Left ventricle myocardium inferior (tissue), 1 donor: ENCODE measurements at places on chromosomes 12 and 14. TPM values are rescaled to one million over a fixed set of nuclear protein-coding genes. Genes with fewer than 3 reads are reported as not detected.

DNA sequence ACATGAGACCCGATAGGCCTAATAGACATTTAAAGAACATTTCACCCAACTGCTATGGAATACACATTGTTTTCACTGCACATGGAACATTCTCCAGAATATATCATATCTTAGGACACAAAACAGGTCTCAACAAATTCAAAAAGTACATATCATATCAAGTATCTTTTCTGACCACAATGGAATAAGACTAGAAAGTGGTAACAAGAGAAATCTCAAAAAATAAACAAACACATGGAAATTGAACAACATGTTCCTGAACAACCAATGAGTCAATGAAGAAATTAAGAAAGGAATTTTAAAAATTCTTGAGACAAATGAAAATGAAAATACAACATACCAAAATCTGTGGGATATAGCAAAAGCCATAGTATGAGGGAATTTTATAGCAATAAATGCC lies 208.1 kb downstream of the PTPRO start:
- DNase-seq: no peak

GRCh38 chr14:34957771-34958286 lies 25.0 kb upstream of the SRP54 start:
- no peak for DNase-seq

DNA sequence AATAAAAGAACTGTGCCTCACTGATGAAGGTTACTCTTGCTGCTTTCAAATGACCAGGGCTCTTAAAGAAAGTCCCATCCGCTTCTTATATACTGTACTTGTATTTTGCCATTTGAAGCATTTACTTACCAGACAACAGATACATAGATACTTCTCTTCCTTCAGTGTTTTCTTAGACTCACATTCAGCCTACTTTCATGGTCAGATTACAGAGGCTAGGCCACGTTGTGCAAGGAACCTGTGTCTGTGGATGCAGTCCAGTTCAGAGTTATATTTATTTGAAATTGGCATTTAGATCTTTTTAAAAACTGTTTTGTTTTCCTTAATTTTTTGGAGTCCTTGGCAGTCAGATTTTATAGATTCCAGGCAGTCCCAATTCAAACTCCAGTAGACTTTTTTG lies 6.2 kb downstream of the CHURC1 start:
- DNase-seq: no peak

DNA sequence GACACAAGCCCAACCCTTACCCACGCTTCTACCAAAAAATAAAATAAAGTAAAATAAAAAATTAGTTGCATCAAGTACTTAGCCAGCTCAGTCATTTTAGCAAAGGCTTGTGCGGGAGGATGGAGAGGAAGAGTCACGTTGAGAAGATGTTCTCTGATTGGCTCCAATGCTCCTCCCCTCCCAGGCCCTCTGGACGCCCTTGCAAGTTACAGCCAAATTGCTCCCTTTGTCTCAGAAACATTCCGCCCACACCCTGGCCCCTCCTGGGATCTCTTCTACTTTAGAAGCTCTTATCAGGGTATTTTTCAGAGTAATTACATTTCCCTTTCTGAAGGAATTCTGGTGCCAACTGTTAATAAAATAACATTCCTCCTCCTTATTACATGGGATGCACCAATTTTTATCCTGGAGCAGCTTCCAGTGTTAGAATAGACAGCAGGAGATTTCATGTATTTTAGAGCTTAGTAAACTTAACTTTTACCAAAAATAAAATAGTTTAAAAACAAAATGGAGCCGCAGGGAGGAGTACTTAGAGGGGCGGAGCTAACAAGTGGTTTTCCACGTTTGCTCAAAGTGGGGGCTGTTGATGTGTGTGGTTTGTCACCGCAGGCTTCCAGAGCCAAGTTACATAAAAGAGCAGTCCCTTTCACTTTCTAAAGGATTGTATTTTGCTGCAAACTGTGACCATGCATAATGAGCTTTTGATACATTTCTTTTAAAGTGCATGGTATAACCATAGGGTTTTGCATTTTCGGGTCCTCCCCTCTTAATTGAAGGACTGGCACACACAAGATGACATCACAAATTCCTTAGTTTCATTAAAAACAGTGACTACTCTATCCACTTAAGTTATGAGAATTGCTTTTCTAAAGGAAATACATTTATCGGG lies 71.7 kb upstream of the RAP1B start:
- DNase-seq: peak; percentile 79

DNA sequence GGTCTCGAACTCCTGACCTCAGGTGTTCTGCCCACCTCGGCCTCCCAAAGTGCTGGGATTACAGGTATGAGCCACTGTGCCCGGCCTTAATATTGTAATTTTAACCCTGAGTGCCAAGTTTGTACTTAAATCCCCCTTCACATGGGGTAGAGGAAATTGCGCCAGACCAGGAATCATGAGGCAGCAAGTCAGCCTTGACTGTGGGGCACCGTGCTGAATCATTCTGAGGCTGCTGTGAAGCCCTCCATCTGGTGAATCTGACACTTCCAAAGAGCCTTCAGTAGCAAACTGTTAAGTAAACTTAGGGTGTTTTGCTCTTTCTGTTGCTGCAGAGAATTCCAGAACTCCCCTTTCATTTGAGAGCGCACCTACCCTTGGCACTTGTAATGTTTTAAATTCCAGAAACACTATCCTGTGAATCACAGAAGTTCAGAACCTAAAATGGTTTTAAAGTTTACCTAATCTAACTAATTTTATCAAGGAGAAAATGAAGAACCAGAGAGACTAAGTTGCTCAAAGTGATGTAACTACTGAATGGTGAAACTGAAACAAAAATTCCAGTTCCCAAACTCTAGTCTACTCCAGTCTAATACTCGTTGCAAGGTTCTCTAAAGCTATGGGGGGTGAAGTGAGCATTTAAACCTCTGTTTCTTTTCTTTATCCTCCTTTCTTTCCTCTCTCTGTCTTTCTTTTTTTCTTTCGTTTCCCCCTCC lies 7.5 kb downstream of the HEBP1 start:
- DNase-seq: no peak

GRCh38 chr14:24875991-24876878 lies 173.7 kb downstream of the STXBP6 start:
- DNase-seq: no peak

DNA sequence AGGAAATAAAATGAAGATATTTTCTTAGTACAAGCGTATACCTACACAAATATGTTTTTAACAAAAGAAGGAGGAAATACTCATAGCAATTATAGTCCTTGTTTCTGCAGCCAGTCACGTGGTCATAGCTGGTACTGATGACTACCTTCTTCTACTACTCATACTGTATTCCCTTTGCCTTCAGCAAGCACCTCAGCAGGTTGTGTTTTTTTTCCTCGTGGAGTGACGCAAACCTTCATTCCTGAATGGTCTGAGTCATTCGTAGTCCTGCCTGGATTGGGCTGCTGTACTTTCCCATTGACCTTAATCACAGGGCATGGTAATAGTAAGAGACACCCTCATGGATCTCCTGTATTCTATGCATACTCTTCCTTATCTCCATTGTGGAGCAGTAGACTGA lies 25.7 kb upstream of the SLC16A7 start:
- no peak for DNase-seq

- no peak for DNase-seq
These were observed 10.6 kb downstream of the CEP128 start for GRCh38 chr14:80930836-80931389.

DNA sequence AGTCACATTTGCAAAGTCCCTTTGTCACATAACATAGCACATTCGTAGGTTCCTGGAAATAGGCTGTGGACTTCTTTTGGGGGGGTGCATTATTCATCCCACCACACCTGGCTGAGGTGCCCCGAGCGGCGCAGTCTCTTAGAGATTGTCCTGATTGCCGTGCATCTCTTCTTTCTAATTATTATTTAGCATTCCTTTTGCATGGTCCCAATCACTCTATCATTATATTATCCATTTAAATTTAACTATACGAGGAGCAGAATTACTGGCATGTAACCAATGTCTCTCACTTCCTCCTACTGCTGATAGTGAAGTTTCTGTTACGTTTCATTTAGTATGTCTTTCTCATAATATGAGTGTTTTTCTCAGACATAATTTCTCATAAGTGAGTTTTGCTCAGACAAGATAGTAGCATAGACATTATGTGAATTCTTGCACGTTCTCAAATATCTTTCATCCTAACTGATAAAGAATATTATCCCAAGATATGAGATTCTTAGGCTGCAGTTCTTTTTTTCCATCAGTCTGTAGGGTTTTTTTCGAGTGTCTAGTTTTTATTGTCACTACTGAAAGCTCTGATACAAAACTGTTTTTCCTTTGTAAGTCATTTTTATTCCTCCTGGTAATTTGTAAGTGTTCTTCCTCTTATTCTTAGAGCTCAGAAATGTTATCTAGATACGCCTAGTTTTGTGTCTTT lies 444.3 kb downstream of the NELL2 start:
- no peak for DNase-seq

GRCh38 chr14:48536318-48536717 lies 860.9 kb upstream of the MDGA2 start:
- no peak for DNase-seq

DNA sequence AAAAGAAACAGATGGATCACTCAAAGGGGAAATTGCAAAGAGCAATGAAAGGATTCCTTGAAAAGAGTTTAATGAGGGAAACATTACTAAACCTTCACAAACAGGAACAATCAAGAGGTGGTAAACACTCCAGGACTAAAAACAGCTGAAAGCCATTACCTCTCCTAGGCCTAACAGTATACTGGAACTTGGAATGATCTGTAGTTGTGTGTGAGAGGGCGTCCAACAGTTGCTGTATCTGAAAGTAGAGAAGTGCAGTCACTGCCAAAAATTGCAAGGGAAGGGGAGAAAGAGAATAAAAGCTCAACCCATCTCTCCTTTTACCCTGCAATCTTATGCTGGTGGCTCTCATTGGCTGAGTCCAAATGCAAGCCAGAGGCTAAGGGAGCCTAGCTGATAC lies 17.0 kb upstream of the MIS18BP1 start:
- DNase-seq: no peak

DNA sequence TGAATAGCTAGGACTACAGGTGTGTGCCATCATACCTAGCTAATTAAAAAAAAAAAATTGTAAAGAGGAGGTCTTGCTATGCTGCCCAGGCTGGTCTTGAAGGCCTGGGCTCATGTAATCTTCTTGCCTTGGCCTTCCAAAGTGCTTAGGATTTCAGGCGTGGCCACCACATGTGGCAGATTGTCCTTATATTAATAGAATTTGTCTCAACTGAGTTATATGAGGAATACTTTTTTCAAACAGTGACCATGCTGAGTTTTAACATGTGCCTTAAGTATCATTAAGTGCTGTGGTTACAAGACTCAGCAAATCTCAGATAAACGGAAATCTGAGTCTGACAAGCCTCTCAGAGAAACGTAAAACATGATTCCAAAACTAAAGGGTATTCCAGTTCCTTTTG lies 83.2 kb upstream of the FERMT2 start:
- DNase-seq: no peak

DNA sequence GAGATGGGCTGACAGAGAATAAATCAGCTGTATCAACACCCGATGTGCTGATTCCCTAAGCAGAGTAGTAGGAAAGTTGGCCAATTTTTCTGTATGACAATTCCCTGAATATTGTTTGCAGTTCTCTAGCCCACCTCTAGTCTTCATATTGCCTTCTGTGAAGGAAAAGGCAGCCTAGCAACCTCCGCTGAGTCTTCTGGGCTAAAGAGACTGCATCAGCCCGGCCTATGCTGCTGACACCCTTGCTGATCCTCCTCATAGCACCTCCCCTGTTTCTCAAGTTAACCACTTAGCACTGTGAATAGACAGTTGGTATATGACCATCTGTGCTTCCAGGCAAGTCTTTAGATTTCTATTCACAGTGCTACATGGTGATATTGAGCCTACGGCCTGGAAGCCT lies 161.1 kb upstream of the EGLN3 start:
- DNase-seq: no peak

- no peak for DNase-seq
These were observed 8.5 kb upstream of the BICD1 start for GRCh38 chr12:32098112-32098511.

ZNF384 gene
- 26.5 TPM for total RNA-seq

GPRC5A gene
- total RNA-seq: 0.77 TPM

CCDC91 gene
- 46.4 TPM for total RNA-seq

GRIP1 gene
- 0.47 TPM for total RNA-seq

SERPINA12 gene
- not detected for total RNA-seq

CMA1 gene
- 0.66 TPM for total RNA-seq

PPM1H gene
- total RNA-seq: 6.0 TPM
